Dermis blood vessel endothelial cell (primary cell): ENCODE measurements at places on chromosomes 2 and 18.

DNA sequence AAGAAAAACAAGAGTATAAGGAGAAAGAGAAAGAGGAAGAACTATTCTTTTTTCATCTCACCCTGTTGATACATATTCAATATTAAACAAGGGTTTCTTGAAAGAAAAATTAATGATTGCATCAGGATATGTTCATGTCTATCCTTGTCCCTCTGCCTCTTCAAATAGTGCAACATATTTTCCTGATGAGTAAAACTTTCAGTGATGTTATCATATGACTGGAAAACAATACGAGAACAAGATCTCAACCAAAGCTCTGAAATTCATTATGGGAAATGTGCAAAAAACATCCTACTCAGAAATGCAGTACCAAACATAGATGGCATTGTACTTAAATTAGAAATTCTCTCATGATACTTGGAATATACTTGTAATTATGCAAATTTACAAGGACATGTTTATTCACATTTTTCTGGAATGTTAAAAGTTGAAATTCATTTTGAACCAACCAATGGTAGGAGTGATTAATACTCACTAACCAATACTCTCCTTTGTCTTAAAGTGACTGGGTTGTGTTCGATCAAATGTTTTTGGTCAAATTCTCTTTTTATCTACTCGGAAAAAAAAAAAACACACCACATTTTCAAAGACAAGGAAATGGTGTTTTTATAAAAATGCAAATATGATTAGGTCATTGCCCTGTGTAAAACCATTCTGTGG is 148.9 kb upstream of the GULP1 start:
- DNase-seq, result peak; percentile 13

DNA sequence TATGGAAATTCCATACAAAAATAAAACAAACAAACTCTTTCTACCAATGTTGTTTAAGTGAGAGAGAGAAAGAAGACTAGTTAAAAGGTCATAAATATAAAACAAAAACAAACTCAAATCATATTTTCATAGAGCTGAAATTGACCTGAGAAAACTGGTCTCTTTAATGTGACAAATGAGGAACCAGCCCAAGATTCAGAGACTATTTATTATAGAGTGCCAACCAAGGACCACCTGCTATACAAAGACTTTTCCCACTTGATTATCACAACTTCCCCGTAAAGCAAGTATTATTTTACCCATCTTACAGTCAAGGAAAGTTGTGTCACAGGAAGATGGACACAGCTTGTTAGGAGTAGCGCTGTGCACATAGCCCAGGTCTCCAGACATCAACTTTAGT is 13.3 kb downstream of the ANKRD44 start:
- no peak for DNase-seq

DNA sequence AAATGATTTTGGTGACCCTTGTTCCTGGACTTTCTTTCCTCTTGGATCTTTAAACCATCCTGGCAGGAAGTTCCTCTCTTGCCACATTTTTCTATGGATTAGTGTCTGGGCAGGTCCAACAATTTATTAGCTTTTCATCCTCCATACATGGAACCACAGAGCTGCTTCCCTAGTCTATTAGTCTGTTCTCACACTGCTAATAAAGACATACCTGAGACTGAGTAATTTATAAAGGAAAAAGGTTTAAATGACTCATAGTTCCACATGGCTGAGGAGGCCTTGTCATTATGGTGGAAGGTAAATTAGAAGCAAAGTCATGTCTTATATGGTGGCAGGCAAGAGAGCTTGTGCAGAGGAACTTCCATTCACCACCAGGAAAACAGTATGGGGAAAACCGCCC is 122.9 kb downstream of the DDX1 start:
- DNase-seq, result no peak

DNA sequence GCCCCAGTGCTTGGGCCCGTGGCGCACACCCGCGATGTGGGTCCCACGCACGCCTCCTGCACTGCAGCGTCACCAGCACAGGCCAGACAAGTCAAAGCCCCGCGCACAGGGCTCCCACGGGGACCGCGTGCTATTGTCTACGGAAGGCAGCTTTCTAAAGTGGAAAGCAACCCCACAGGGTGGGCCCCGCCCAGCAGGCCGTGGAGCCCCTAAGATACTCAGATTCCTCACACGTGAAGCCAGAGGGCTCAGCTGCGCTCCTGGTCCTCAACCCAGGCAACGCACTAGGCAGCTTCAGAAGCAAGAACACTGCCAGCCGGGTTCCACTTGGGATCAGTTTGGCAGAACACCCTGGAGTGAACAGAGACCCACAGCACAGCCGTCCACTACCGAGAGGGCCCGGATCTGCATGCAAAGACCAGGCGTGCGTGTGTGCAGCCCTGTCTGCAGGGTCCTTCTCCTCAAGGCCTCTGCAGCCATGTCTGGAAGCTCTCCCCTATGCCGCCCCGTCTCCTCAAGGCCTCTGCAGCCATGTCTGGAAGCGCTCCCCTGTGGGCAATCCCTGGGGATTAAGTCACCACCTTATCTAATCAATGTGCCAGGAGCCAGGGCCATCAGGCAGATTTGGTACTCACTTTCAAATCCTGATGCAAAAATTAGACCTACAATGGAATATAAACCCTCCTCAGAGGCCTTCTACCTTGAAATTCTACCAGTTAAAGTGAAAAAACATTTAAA is 231.3 kb downstream of the HDAC4 start:
- DNase-seq, result no peak

- DNase-seq, result no peak
Measured at GRCh38 chr2:5074733-5075132, 617.5 kb upstream of the SOX11 start.

DNA sequence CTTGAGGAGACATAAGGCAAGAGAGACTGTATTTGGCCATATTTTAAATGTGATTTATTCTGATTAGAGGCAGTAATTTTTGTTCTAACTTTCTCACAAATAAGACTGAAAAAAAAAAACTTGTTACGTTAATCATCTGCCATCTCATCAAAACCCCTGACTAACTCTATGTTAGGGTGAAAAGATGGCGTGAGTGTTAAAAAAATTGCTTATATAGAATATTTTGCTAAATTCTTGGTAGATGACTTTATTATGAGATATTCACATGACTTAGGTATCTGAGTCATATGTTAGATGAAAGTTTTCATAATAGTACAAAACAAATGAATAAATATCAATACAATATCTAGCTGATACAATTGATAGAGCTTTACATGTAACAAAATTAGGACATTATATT is 1508.7 kb upstream of the TMEFF2 start:
- DNase-seq, result no peak

GRCh38 chr2:44916291-44916690 is 25.2 kb upstream of the SIX3 start:
- no peak for DNase-seq

DNA sequence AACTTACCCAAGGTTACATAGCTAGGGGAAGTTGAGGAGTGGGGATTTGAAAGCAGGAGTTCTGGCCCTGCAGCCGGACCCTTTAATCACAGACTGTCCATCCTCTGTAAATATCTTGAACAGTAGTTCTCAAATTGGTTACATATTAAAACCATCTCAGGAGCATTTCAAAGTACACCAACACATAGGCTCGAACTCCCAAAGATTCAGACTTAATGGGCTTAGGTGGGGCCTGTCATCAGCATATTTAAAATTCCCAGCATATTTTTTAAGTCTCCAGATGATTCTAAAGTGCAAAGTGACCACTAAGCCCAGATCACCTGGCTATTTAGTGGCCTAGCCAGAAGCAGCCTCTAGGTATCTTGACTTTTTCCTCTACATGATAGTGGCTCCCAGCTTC is 192.2 kb downstream of the ZNF385B start:
- DNase-seq, result no peak

DNA sequence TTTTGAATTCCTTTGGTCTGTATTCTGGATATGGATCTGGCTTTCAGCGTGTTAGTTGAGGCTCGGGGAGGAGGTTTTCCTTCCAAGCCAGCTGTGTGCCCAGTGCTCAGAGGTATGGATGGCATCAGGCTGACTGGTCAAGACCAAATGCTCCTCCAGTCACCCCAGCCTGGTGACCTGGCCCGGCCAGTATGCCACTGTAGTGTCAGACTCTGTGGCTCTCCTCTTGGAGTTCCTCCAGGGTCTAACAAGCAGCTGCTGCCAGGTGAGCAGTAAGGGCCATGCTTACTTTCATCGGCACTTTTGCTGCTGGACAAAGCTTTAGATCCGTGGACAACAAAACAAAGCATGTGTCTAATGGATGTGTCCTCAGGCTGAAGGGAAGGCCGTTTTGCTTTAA is 44.1 kb downstream of the CABLES1 start:
- DNase-seq, result no peak

DNA sequence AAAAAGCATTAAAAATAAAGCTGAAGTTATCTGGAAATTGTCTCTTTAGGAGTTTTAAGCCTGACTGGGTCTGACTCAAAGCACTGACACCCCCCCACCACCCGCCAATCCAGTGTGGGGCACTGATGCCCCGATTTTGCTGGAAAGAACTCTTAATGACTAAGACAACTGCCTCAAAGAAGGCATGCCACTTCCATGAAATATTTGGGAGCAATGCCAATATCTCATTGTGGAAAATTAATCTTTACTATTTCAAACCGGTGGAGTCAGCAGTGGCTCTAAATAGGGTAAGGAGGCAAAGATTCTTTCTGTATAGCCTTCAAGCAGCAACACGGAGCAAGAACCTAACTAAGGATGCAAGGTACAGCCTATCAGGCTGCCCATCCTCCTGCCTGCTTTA is 4.5 kb downstream of the FKBP7 start:
- DNase-seq, result no peak

GRCh38 chr2:172613040-172613439 is 57.1 kb downstream of the PDK1 start:
- DNase-seq, result no peak

- DNase-seq, result no peak
Measured at GRCh38 chr2:148048475-148049221, 27.8 kb downstream of the MBD5 start.

GRCh38 chr2:66435549-66435875 is 587 bp downstream of the MEIS1 start:
- no peak for DNase-seq

GRCh38 chr2:136239079-136239685 is 121.2 kb upstream of the CXCR4 start:
- DNase-seq, result no peak

DNA sequence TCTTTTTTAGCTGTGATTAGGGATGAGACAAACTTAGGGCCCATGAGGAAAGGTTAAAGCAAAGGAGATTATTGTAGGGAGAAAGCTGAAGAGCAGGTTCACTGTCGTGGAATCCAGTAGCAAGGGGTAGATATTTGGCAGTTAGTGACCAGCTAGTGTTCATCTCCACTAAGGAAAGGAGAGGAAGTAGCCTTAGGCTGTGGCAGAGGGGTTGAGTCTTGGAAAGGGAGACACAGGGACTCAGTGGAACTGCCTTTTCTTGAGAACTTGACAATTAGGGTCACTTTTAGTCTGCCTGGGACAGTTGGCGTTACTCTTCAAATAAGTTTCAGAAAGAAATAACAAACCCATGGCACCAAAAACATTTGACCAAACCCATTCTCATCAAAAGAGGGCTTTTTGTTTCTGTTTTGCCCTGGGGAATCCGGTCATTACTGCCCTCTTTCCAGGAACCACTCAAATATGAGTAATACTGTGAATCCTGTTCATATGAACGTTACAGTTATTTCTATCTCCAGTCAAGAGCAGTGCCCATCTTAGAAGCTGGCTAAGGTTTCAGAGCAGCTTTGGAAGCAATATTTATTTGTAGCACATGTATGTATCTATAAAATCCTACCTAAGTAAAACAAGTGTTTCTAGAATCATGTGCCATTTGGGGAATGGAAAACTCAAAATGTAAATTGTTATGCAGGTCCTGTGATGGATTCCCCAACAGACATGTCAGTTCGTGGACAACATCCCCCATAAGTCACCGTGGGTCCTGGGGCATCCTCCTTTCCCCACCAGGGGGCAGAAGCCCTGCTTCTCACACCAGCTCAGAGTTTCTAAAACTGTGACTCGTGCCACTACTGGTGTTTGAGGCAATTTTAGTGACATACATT is 77.3 kb upstream of the PHLPP1 start:
- DNase-seq, result peak; percentile 56

DNA sequence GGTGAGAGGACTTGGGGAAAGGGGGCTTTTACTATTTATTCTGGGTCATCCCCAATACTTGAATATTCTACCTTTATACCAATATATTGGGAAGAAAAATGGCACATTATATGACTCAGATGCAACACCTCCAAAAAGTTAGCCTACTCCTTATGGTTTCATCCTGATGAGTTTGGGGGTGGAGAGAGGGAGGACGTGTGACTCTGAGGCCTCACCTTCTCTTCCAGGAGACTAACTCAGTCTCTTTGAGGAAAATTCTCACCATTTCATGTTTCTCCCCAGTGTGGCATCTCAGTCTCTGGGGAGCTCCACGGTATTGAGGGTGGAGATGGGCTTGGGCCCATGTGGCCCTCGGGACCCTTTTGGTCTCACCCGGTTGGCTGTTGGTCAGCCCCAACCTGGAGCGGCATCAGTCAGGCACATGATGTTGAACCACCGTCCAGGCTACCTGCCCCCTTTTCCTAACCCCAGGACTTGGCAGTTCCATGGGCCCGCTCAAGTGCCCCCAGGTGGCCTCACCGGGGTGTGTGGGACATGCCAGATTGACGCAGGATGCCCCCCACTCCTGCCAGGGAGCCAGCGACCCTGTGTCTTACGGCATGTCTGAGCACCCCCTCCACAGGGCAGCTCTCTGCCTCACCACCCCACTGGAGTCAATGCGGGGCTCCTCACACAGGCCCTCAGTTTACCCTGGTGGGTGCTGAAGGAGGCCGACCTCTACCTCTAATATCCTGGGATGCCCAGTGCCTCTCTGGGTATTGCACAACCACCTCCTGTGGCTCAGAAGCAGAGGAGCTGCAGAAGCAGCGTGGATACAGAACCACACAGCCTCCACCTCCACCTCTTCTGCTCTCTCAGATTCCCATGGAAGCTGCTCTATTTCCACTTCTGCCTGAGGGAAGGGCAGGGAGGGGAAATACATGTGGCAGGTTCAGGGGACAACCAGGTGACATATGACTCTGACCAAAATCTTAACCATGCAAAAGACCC is 297.4 kb downstream of the EIPR1 start:
- DNase-seq, result no peak

DNA sequence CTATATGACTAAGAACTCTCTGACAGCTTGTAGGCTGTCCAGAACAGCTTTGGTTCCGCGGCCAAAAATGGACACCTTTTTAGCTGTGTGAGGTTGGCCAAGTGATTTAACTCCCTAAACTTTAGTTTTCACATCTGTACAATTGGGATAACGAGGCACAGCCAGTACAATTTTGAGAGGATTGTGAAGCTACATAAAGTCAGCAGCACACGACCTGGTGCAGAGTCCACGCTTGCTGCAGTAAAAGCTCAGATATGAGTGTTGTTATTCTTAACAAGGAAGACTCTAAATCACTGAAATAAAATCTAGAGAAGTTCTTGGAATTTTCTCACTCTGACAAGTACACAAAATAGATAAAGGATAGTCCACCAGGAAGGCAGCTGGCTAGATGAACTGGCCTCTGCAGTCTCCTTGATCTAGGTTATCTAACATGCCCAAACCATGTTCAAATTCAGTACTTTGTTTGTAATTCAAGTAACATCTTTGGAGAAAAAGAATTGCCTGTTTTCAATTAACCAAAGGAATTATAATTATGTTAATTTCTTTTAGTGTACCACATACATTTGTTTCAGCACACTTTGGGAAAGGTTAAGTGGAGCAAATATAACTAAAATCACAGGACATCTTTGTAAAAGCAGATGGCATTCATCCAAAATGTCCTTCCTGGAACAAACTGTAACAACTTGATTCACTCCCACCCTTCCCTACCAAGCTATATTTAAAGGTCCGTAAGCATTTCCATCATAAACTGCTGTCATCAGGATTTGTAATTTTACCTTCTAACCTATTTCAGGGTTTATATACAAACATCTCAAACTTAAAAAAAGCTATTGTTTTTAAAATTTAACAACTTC is 201.7 kb upstream of the STK17B start:
- peak; percentile 84 for DNase-seq

GRCh38 chr2:26597197-26597596 is 44.0 kb downstream of the CIB4 start:
- peak; percentile 46 for DNase-seq
